NCI-H446 (cell line): ENCODE measurements at places on chromosomes 1 and 21.
A peak's percentile ranks its signal among the peaks of the same experiment; 100 is the strongest.

- DNase-seq, result no peak
These were observed 137.1 kb downstream of the PLA2G4A start for GRCh38 chr1:186965847-186966246.

DNA sequence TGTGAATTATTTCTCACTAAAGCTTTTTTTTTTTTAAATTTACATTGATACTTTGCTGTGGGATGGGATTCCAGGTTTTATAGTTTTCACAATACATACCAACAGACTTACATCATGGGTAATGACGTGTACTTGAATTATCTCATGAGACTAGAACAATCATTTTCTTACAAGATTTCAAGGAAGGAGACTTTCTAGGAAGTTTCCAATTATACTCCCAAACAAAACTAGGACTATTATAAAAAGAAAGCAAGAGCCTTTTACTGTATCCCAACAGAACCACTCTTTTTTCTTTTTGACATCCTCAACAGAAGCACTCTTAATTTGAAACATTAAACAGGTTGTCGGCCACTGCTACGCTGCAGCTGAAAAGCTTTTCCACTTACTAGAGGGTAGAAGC, 48.7 kb downstream of the TESK2 start:
- DNase-seq, result no peak

DNA sequence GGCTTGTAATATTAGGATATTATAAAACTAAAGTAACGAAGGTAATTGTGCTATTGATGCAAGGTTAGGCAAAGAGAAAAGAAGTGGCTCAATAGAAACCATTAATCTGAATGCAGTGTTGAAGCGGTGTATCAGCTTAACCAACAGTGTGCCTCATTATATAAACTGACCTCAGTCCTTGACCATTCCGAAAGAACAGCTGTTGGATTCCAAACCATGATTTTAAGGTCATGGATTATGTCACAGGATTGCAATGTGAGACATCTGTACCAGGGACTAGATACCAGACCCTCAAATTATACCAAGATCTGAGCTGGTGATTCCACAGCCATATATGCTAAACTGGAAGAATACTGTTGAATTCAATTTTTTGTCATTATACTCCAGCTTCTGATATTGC, 134.2 kb upstream of the HP1BP3 start:
- DNase-seq, result no peak

DNA sequence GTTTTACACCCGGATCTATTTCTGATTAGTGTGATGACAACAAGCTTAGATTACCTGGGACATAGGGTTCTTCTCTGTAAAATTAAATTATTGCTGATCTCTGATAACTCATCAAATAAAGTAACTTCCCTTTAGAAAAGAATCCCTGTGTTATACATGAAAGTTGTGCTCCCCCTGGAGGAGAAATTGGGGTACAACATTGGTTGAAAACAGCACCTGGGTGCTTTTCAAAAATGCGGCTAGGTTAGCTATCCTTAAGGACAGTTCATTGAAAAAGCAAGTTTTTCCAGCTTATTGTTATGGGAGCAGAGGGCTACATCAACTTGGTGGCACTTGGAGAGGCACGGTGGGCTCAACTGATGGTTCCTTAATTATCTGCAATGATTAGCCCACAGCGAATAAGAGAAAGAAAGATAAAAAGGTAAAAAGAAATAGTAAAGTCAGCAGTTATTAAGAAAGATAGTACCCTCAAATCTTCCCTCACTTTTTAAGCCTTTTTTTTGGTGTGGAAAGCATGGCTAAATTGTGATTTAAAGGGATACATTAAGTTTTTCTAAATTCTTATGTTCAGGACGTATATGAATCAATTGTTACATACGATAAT, 97.8 kb downstream of the FMN2 start:
- DNase-seq, result no peak

DNA sequence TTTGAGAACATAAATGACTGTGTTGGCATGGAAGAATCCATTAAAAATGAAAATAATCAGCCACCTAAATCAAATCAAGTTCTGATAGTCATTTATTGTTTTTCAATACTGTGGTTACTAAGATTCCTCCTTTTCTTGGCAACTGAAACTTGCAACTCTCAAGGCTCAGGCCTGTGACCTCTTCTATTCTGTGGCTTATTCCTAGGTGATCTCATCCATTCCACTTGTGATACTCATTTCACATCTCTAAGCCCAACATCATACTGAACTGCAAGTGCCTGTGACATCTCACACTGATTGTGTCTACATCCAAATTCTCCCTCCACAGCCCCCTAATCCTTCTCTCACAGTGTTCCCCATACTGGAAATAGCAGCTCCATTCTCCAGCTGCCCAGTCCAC, 4.8 kb upstream of the ST6GALNAC5 start:
- no peak for DNase-seq

DNA sequence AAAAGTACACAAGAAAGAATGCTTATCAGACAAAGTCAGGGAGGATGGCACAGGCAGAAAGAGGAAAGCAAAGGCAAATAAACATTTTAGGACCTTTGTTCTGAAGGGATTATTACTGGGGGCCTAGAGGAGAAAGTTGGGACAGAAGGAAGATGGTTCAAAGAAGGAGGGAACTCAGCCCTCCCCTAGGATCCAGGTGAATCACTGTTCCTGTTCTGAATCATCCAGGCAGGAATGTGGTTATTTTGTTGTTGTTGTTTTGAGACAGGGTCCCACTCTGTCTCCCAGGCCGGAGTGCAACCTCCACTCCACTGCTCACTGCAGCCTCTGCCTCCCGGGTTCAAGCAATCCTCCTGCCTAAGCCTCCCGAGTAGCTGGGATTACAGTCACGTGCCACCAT, 38.5 kb upstream of the PSEN2 start:
- DNase-seq, result no peak

DNA sequence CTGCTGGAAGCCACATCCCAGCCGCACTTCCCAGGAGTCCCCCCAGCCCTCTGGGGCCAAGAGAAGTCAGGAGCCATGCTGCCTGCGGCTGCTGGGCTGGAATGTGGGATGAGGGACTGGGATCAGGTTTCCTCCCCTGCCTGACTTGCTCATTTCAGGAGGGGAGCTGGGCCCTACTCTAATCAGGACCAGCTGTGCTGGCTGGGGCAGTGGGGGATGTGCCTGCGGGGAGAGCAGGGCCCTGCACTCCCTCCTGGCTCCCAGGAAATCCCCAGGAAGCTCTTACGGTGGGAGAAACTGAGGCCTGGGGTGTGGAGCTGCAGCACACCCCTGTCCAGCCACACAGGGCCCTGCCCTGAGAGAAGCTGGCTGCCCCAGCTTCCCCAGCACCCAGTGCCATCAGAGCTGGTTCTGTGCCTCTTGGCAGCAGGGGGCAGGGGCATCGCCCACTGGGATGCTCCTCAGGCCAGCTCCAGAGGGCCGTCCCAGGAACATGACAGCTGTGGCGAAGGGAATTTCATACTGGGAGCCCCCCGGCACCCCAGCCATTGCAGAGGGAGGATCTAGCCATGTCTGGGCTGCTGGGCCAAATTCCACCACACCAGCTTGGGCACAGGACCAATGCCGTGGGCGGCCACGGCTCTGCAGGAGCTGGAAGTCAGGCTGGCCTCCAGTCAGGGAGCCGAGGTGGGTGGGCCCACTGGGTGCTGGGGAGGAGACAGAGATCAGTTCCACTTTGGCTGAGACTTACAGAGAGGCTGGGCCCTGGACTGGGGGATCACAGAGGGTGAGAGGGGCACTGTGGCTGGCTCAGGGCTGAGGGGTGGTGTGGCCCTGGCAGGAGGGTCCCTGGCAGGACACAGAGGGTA, 21.3 kb upstream of the PRSS38 start:
- DNase-seq, result no peak

DNA sequence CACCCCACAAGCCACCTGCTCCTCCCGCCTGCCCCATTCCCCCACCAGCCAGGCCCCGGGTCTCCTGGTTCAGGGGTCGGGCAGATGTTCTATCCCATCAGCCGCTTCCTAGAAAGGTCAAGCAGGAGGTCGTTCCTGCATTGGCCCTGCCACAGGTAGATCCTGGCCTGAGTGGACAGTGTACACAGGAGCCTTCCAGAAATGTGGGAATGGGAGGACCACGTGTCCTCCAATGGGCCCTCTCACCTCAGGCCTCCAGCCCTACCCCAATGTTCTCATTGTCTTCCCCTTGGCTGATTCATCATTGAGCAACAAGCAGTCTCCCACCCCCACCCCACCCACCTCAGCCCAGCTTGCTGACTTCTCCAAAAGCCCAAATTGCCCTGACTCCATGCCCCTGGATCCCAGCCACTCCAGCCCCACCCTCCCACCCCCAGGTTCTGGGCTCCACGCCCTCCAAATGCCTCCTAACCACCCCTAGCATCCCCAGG, 2.1 kb downstream of the S100A16 start:
- DNase-seq, result no peak

GRCh38 chr1:74771913-74772515, 39.1 kb downstream of the TYW3 start:
- peak; percentile 55 for DNase-seq

GRCh38 chr21:45264912-45265515, 22.7 kb downstream of the POFUT2 start:
- DNase-seq, result no peak

- no peak for DNase-seq
These were observed 7.7 kb upstream of the PHC2 start for GRCh38 chr1:33438364-33439160.

- DNase-seq, result no peak
These were observed 159.7 kb upstream of the NRIP1 start for GRCh38 chr21:15224346-15225086.

GRCh38 chr1:42013881-42014470, 95.3 kb upstream of the HIVEP3 start:
- DNase-seq, result no peak

GRCh38 chr1:19009126-19009881, 52.8 kb upstream of the IFFO2 start:
- no peak for DNase-seq

DNA sequence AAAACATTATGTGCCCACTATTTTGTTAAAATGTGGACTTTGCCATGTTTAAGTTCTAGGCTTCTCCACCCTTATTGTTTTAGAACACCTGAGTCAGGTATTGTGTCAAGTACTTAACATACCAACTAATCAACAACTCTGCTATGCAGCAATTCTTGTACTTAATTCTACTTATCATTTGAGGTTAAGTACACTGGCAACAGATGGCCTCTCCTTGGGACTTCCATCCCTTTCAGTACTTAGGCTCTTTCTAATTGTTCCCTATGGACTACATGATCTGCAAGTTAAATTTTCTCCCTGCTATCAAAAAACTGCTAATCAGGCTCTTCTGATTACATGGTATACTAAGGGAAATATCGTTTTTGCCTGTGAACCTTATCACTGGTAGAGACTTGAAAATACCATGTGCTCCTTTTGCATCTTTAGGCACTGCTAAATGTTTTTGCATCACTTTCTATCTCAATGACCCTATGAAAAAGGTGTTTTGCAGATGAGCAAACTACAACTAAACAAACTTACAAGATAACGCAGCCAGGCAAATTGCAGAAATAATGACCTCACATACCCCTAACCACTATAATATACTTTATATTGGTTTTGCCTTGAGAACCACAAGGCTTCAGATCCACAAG, 18.9 kb downstream of the SFPQ start:
- DNase-seq, result no peak

DNA sequence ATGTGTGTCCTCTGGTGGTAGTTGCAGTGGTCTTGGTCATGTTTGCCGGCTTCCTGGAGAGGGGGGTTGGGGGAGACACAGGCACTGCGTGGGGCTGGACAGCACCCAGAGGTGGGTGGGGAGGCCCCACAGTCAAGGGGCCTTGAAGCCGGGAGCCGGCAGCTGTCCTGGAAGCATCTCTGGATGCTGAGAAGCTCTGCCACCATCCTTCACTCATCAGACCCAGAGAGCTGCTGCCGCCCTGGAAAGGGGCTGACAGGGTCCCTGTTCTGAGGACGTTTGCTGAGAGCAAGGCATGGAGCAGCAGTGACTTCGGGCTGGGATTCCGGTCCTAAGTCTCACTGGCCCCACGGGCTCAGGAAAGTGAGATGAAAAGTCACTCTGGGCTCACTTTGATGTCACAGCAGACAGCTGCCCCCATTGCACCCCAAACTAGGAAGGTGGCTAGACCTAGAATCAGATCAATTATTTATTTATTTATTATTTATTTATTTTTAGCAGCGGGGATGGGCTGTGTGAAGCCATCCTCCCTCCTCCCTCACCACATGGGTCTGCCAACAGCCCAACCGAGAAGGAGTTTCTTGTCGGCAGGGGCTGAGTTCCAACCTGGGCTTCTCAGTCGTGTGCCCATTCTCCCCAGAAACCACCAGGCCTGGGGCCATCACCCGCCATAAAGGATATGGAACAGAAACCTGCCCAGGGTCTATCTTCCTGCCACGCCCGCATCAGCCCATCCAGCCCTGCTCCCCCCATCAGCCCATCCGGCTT, 547.4 kb downstream of the PTPRU start:
- DNase-seq, result no peak

DNA sequence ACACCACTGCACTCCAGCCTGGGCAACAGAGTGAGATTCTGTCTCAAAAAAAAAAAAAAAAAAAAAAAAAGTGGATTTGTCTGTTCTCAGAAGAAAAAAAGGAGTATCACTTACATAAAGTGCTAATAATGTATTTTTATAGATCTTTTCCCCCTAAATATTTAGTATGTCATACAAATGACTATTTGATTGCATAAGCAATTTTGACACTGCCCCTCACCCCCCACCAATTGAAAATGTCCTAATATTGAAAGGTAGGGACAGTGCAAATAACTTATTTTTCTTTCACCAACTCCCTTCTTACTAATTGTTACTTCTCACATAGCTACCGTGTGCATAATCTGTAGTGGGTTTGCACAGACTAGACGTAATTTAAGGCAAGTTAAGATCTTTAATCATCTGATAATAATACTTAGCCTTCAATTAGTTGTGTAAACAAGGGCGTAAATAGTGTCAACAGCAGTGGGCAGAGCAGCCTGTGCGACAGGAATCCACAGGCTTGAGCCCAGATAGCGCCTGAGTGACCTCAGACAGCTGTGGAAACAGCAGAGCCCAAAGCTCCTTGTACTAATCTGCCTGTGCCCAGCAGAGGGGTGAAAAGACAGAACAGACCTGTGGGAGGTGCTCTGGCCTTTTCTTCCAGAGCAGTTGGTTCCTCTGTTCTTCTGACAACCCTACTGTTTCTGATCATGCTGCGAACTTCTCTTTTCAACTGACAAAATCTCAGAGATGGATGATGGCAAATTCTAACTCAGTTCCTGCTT, 4.5 kb upstream of the IER5 start:
- no peak for DNase-seq

DNA sequence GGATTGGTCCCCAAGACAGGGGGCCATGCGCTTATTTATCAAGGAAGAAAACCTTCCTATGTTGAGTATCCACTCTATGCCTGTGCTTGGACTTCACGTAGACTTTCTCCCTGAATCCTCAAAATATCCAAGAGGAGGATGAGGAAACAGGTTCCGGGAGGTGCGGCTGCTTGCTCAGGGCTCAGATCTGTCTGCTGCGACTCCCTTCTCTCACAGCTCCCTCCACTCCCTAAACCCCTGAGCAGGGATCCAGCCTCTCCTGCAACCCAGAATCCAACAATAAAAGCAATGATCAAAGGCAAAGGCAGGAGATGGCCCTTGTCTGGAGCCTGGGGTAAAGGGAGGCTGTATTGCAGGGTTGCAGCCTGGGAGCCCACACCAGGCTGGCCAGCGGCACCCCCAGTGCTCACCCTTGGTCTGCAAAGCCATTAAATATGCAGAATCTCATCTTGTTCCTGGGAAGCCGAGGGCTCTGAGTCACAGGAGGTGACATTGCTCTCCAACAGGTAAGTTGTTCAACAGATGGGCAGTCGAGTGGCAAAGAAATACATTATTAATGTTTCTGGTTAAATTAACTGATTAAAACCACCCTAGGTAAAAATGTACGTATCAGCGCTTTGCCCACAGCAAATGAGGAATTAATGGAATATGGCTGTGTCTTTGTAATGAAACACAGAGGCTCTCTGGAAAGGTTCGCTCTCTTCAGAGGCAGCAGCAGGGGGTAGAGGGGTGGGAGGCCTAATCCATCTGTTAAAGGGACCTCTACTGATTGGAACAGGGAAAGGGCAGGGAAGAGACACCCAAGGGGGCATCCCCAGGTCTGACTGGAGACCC, 111.5 kb downstream of the GRIK3 start:
- no peak for DNase-seq
